Myocyte (in vitro differentiated cells): ENCODE measurements at places on chromosomes 2 and 18.

DNA sequence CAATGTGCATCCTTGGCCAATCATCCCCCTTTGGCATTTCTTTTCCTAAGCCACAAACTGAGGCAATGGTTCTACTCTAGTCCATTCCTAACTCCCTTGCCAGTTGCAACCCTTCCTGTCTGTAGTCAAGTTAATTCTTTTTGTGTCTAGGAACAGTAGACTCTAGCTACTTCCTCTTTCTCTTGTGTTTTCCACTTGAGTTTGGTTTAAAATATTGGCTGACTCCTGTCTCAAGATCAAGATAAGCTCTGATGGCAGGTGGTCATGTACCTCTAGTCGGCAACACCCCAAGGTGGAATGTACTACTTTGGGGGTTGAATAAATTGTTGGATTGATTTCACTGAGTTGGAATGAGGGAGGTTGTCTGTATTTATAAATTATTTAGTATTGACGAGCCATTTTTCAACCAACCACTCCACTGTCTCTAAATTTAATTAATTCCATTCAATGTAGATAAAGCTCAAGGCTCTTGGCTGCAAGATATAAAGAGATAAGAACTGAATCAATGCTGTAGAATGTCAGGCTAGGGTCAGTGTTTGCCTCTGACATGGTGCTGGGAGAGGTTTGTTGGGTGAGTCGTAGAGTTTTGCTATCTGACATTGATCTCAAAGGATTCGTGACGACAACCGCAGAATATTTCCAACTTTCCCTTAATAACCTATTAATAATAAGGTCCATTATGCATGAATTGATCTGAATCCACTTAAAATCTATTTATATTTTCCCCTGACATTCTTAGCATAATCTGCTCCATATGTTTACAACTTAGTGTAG, 188.7 kb upstream of the APCDD1 start:
- no peak for DNase-seq

- DNase-seq, result no peak
Observed at GRCh38 chr18:22018366-22018765, 151.0 kb upstream of the GATA6 start.

DNA sequence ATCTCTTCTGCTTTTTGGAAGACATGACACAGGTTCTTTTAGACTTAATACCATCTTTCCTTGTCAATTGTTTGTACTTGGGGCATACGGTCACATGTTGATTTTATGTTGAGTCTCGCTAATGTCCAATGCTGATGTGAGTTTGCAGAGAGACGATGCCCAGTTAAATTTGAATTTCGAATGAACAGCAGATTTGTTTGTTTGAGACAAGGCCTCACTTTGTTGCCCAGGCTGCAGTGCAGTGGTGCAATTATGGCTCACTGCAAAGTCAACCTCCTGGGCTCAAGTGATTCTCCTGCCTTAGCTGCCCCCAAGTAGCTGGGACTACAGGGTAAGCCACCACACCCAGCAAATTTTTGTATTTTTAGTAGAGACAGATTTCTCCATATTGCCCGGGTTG, 473.5 kb downstream of the RIT2 start:
- DNase-seq, result no peak

- peak; percentile 28 for DNase-seq
Observed at GRCh38 chr18:13221869-13222855, 3.6 kb downstream of the LDLRAD4 start.

DNA sequence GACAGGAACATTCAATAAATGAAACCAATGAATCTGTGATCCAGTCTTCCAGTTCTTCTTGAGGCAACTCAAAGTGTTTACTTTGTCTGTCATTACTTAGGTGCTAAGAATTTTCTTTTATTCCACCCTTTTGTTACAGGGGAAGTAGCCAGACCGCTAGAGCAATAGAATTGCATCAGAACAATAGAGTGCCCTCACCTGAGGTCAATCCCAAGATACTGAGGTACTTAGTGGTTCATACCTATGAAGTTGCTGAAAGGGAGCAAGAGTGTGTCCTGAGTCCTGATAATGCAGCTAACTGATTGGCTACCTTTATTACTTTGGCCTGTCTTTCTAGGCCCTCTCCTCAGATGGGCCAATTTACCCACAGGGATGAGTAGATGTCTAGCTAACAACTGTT, 359.4 kb upstream of the KCNH7 start:
- DNase-seq, result no peak

GRCh38 chr2:238103465-238104225, 3.5 kb downstream of the ESPNL start:
- no peak for DNase-seq
